Suppressor macrophage (primary cell): ENCODE measurements at places on chromosomes 16 and 17.
A peak's percentile ranks its signal among the peaks of the same experiment; 100 is the strongest.

DNA sequence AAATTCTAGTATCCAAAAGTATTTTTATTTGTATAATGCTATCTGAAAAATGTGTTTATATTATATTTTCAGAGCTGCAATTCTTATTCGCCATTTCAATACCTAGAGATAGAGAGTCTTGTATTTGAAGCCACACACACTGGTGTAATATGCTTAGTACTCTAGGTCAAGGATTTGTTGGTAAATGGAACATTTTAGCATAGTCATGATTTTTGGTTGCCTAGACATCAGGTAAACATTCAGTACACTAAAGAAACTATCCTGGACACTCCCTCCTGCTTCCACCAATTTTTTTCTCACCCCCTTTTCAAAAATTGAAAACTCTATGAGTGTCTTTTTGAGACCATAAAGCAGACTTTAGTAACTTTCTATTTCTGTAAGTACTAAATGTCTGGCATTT, 20.8 kb downstream of the ABHD15 start:
- no peak for DNase-seq

GRCh38 chr17:71500761-71501555, 619.9 kb upstream of the SOX9 start:
- no peak for DNase-seq

- peak; percentile 56 for DNase-seq
These were observed 7.5 kb upstream of the EDC4 start for GRCh38 chr16:67865318-67865717.

DNA sequence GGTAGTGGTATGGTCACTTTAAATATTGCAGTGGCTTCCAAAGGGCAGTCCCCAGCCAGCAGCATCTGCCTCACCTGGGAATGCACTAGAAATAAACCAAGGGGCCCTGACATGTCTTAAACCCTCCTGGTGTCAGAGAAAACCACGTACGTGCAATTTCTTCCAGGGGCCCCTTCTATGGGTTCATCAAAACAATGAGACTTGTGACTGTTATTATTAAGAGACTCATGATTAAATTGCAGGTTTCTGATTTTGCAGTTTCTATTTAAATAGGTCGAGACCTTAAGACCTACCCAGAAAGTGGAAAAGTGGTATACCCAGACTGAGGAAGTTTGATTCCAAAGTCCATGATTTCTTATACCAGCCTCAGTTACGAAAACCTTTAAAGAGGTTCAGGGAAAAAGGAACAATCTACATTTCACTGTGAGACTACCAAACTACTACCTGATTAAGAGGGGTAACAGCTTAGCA, 746 bp upstream of the POLG2 start:
- no peak for DNase-seq

DNA sequence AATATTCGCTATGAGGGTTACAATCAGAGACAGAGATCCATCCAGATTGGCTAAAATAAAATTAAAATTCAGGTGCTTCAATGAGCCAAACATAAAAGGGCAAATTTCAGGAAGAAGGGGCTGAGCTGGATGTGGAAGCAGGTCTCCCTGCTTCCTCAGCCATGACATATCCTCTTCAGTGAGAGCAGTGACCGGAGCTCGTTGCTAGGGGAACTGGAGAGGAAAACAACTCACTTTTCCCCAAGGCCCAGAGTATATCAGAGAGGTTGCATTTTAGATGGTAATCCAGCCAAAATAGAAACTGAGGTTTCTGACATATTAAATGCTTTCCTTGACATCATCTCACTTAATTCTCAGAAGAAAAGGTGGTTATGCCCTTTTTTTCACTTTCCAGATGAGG, 503.5 kb downstream of the HS3ST4 start:
- no peak for DNase-seq

- no peak for DNase-seq
These were observed 3.0 kb upstream of the MGAT5B start for GRCh38 chr17:76865174-76865573.

DNA sequence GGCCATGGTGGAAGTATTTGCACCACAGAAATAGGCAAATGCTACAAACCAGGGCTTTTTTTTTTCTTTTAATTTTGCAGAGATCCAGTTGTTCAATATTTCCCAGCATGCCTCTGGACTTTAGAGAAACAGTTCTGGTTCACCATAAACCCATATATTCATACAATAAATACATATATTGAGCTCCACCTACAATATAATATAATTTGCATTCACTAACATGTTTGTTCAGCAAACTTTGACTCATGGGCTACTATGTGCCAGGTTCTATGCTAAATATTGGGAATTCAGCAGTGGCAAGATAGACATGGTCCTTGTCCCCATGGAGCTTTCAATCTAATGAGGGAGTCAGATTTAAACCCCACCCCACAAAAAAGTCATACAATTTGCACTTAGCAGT, 3.2 kb downstream of the TMEM114 start:
- no peak for DNase-seq

- no peak for DNase-seq
These were observed 459.1 kb downstream of the SOX9 start for GRCh38 chr17:72579990-72580320.

- DNase-seq = no peak
These were observed 78.4 kb downstream of the SOX9 start for GRCh38 chr17:72199256-72199655.

DNA sequence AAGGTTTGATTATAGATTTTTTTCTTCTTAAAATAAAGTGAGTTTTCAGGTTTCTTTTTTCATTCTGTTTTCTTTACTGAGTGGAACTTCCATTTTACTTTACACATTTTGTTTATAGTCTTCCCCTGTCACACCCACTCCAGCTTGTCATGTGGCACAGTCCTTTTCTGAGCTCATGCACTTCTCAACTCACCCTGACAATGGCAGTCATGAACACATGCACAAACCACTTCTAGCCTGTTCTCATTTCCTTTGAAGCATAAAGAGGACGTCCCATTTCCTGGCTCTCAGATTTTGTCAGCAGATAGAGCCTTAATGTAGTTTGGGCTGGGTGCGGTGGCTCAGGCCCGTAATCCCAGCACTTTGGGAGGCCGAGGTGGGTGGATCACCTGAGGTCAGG, 168.0 kb downstream of the AHSP start:
- DNase-seq = peak; percentile 52

GRCh38 chr16:30557957-30558788, at the start of gene ZNF764:
Gene ZNF764, minus strand, starts transcription at chr16:30558374. Its CDS starts 192 bp downstream, at chr16:30558182.
- peak; percentile 99 for DNase-seq

DNA sequence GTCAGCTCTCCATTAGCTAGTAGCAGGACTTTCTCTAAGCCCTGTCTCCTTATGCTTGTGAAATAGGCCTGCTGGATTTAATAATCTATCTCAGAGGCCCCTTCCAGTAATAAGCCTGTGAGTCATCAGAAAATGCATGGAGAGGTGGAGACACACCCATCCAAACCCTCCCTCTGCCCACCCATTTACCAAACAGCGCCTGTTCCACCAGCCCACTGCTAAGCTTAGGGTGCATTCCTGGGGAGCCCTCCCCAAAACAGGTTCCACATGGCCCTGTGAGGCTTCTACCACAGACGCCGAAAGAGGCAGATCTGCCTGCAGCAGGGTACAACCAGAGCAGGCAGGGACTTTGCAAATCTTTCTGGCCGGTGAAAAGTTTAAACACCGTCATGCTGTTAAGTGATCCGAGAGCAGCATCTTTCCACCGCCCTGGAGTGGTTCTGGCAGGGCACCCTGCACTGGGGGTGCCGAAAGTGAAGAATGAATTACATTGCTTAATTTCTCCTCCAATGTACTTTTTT, 99.3 kb downstream of the GAS7 start:
- no peak for DNase-seq

DNA sequence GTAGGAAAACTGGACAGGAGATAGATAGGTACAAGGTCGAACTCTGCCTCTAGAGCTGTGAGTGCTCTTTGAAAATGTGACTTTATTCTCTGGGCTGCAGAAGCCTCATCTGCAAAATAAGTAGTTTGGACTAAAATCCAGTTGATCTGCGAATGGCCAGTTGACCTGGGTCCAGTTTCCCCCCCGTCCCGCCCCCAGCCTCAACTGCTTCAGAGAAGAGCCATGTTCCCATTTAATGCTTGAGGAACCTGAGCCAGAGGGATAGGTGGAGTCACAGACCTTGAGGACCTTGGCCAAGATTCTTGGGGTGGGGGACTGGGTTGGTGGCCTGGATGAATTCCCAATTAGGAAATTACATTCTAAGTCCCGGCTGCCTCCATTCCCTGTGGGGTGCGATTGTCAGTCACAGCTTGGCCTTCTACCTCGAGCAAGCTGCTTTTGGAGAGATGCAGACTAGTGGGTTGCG, 14.1 kb downstream of the TBX2 start:
- DNase-seq = no peak

GRCh38 chr16:48558371-48558841, 51.6 kb downstream of the N4BP1 start:
- DNase-seq = peak; percentile 93

- DNase-seq = no peak
These were observed 43.5 kb downstream of the GRB2 start for GRCh38 chr17:75361996-75362395.

GRCh38 chr17:78734793-78735641, 47.1 kb downstream of the CYTH1 start:
- DNase-seq = no peak
